NCI-H446 treated with DMSO at 0.1 percent for 48 hours (cell line): ENCODE measurements at places on chromosomes 12 and 14.

DNA sequence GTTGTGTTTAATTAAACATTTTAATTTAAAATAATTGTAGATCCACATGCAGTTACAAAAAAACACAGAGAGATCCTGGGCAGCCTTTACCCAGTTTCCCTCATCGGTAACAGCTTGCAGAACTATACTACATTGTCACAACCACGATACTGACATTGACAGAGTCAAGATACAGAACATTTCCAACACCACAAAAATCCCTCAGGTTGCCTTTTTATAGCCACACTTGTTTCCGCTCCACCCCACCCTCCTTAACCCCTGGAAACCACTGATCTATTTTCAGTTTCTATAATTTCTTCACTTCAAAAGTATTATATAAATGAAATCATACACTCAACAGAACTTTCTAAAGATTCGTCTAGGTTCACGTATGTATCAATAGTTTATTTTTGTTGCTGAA lies 458.8 kb upstream of the SOX5 start:
- DNase-seq = no peak

DNA sequence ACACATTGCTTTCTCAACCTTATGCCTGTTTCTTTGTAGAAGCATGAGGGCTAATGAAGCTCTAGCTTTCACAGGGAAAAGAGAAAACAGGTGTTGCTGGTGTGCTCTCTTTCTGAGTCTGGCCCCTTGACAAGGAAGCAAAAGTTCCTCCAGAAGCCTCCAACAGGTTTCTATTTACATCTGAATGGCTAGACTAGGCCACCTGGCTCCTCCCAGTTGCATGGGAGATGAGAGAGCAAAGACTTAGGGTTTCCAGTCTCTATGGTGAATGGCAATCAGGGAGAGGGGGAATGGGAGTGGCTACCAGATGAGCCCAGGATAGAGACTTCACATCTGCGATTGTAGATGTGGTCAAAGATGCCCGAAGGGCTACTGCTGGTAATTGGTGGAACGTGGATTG lies 138.1 kb upstream of the PLXNC1 start:
- no peak for DNase-seq

- no peak for DNase-seq
Measured at GRCh38 chr14:92800525-92800924, 6.4 kb downstream of the GOLGA5 start.

- no peak for DNase-seq
Measured at GRCh38 chr12:104890476-104891096, 67.5 kb downstream of the SLC41A2 start.

DNA sequence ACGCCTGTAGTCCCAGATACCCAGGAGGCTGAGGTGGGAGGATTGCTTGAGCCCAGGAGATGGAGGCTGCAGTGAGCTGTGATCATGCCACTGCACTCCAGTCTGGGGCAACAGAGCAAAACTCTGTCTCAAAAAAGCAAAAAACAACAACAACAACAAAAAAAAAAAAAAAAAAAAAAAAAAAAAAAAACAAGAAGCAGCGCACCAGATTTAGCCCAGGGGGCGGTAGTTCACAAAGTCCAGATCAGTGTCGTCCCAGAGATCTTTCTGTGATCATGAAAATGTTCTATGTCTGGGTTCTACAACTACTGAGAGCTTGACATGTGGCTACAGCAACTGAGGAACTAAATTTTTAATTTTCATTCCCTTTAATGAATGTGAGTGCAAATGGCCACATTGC lies 27.4 kb downstream of the OAS2 start:
- no peak for DNase-seq

GRCh38 chr12:48938805-48939204 lies 13.5 kb upstream of the FKBP11 start:
- DNase-seq = no peak

GRCh38 chr14:25056688-25057078 lies 6.7 kb upstream of the STXBP6 start:
- DNase-seq = no peak

DNA sequence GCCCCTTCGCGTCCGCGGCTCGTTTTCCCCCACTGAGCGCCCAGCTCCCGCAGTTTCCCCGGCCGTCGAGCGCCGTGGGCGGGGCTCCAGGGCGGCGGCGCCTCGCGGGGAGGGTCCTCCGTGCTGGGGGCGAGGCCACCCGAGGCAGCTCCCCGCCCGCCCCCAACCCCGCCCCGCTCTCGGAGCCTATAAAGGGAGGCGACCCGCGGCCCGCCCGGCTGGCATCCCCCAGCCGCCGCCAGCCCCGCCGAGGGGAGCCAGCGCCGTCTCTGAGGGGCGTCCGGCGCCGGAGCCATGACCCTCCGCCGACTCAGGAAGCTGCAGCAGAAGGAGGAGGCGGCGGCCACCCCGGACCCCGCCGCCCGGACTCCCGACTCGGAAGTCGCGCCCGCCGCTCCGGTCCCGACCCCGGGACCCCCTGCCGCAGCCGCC lies at the start of gene TAMALIN:
Gene TAMALIN, plus strand, starts transcription at position 221 of the 432 bp plus-strand sequence. Its CDS starts 74 bp downstream, at position 295.
- DNase-seq = no peak

DNA sequence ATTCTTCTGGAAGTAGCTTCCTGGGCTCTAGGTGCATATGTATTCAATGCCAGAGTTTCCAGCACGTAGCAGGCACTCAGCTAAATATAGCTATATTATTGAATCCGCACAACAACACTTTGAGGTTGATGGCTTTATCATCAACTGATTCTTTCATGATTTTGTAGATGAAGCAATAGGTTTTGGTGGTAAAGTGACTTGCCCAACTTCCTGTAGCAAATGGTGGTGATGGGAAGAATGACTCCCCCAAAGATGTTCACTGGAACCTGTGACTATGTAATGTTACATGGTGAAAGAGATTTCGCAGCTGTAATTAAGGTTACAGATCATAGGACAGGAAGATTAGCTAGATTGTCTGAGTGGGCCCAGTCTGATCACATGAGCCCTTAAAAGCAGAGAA lies 3.2 kb downstream of the TDRD9 start:
- DNase-seq = no peak

DNA sequence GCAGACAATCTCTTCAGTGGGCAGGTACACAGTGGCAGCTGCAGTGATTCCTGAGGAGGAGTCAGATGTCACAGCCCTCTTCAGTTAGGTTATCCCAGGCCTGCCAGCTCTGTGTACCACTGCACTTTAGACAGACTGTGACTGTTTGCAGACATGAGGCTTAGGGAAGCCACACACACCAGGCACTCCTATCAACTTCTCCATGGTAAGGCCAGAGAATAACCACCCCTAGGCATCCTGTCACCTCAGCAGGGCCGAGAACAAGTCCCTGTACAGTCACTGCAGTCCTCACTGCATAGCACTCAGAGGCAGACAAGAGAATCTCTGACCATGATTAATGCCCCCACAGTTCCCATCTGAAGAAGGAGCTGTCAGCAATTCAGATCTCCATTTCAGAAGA lies 296.5 kb downstream of the GALC start:
- DNase-seq = no peak

- no peak for DNase-seq
Measured at GRCh38 chr14:76502219-76502618, 126.3 kb downstream of the ESRRB start.

DNA sequence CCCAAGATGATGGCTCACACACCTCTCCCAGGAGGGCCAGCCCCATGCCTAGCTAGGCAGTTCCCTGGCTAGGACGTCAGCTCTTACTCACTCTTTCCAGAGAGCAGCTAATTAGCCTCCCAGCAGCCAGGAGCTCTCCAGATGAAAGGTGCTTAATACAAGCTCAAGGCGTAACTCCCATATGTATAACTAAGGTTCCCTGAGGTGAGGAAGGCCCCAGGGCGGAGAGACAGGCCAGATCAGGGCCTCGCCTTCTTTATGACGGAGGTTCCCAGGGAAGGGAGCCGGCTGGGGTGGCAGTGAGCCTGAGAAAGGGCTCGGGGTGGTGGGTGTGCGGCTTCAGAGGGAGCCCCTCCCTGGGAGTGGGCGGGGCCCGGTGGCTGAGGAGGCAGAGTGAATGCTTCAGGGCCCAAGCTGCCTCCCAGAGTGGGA lies 26.4 kb upstream of the ZFP36L1 start:
- no peak for DNase-seq

GRCh38 chr14:34277191-34277590 lies 184.8 kb downstream of the SPTSSA start:
- DNase-seq = no peak

DNA sequence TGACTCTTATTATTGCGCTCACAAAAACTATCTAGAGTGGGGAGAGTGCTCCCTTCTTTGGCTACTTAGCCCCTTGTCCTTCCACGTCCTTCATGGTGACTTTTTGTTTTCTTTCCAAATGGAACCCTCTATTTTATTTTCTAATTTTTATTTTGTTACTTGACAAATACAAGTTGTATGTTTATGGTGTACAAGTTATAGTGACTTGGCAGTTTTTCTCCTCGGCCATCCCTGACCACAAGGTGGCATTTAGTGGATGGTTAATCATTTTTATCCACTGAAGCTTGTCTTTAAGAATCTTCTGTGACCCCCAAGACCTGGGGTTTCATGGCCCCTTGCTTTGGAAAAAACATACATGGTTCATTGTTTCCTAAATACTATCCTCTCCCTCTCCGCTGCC lies 70.1 kb downstream of the NKX2-1 start:
- DNase-seq = no peak

DNA sequence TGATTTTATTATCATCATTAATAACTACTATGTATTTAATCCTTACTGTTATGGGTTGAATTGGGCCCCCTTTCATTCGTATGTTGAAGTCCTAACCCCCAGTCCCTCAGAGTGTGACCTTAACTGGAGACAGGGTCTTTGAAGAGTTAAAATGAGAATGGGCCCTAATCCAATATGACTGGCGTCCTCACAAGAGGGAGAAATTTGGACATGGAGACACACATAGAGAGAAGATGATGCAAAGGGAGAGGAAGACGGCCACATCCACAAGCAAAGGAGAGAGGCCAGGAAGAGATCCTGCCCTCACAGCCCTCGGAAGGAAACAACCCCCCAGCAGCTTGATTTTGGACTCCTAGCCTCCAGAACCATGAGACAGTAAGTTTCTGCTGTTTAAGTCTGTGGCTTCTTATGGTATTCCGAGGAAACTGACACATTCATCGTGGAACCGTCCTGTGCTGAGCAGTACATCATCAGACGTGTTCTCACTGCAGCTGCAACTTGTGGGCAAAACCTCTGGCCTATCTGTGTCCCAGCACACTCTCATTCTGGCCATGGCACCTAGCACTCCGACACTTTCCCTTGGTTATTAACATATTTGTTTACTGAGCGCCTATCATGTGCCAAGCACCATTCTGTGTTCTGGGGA lies 127.6 kb downstream of the SLC38A6 start:
- no peak for DNase-seq

DNA sequence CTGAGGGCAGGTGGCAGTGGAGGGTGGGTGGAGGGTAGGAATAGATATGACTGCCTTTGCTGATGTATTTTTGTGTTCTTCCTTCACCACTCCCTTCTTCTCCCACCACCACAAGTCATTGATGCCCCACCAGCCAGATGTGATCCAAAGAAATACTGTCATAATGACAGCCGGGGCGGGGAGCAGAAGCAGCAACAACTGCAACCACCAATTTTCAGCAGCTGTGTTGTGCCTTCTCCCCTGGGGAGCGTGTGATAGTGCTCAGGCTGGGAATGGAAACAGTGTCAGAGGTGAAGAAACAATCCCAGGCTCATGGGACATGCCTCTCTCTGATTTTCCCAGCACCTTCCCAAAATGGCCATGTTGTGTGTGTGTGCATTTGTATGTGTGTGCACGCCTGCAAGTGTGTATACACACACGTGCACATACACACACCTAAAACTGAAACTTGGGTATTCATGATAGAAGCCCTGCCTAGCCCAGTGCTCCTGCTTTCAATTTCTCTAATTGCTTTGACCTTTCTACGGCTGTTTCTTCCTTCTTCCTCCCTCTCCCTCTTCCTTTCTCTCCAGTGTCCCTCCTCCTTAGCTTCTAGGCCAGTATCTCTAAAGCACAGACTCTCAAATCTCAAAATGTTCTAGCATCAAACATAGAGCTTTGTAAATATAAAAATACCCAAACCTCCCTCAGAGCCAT lies 299.2 kb upstream of the FKBP4 start:
- no peak for DNase-seq

DNA sequence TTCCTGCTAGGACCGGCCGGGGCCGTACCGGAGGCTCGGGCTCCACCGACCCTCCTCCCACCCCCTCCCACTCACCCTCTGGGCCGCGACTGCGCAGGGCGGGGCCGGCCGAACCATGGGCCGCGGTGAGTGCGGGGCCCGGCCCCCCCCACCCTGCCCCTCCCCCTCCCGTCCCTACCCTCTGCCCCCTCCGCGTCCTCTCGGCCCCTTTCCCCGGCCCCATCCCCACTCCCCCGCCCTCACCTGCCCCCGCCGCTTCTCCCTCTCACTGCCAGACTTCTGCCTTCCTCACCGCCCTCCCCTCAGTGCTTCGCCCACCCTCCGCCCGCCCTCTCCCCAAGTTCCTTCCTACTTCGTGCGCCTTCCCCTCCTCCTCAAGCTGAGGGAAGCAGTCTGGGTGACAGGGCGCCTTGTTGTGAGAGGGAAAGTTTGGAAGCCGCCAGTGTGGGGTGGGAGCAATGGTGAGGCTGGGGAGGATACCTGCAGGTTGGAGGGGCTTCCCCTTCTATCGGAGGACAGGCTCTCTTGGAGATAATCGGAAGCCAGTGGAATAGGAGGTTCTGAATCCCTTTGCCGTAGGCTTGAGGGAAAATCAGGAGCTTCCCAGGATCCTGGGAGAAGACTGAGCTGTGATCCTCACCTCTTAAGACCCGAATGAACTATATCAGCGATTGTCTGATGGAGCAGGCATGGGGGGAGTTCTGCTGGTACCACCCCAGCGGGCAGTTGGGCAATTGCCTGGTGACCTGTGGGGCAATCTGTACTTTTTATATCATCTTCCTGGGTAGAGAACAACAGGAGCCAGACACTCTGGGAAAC lies 472 bp downstream of the MBD6 start:
- no peak for DNase-seq

GRCh38 chr12:50411051-50411660 lies 10.5 kb downstream of the LARP4 start:
- DNase-seq = no peak

GRCh38 chr12:44465139-44465538 lies 411.0 kb downstream of the NELL2 start:
- DNase-seq = no peak
